ENCODE measurements at places on chromosomes 1 and 21.

DNA sequence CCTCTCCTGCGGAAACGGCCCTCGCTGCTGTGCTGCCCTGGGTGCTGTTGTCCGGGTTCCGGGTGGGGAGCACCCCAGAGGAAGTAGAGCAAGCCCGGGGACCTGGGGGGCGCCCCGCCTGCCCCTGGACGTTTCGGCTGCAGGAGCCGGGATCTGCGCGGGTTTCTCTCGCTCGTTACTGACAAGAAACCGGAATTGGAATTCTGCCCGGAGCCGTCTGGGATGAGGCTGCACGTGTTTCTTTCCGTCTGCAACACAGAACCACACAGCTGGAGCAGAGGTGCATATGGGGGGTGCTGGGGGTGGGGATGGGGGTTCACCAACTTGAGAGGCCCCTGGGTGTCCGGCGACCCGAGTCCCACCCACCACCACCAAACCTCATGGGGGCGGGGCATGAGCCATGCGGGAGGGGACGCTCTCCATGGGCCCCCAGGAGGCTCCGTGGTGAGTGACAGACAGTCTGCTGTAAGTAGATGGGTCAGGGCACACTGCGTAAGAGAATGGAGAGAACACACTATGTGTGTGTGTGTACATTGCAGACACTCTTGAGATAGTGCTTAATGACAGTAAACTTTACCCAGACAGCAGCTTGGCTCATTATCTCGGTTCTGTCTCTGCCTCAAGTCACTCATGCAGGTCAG, 261.4 kb upstream of the C1orf174 start:
- no peak for DNase-seq

- no peak for DNase-seq
Measured at GRCh38 chr1:79811173-79811572, 804.6 kb upstream of the ADGRL4 start.

DNA sequence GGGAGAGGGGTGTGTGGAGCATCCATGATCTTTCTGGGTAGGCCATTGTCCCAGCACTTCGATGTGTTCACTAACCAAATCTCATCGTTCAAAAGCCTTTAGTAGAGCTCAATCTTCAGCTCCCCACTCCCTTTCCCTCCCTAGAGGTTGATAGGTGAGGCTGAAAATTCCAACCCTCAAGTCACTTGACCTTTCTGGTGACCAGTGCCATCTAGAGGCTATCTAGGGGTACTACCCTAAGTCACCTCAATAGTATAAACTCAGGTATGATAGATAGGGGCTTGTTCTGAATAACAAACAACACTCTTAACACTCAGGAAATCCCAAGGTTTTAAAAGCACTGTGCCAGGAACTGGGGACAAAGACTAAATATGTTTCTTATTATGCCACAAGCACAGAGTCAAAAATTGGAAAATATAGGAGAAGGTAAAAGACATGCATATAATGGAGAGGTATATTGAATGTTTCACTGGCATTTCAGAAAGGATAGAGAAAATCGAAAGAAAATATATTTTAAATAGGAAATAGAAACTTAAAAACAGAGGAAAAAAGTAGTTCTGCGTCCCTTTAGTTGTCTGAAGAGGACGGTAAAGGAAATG, 42.9 kb upstream of the CD53 start:
- peak; percentile 38 for DNase-seq

- DNase-seq, result peak; percentile 11
Measured at GRCh38 chr1:113855630-113856400, 15.7 kb downstream of the PTPN22 start.

DNA sequence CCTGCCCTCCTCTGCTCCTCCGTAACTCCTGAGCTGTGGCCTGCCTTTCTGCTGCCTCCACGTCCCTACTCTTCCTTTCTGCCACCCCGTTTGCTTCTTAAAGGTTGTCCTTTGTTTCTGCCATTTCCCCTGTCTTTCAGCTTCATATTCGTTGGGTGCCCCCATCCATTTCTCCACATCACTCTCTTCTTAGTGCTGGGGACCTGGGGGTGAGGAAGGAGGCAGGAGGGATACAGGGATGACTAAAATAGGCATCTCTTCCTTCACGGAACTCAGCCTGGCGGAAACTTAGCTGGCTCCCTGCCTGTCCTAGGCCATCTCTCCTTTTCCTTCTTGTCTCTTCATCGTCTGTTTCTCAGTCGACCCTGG, 67.0 kb upstream of the CD1D start:
- DNase-seq, result no peak

DNA sequence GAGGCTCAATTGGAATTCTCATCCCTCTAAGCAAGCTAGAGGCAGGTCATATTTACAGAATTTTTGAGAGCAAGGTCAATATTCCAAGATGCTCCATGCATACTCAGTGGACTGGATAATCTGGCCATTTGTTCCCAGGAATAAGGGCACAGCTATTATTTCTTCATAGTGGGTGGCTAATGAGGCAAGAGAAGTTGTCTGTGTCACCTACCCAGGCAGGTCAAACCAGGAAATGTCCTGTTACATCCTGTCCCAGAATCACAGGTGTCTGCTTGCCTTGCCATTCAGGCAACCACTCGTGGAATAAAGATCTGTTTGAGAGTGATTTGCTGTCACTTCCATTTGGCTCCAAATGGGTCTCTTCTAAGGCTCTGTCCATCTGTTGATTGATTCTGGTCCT, 85.2 kb upstream of the ZP4 start:
- DNase-seq, result no peak

GRCh38 chr1:40701684-40702083, 10.2 kb downstream of the NFYC start:
- DNase-seq, result no peak

GRCh38 chr21:39923476-39923875, 56.2 kb downstream of the PCP4 start:
- DNase-seq, result no peak

DNA sequence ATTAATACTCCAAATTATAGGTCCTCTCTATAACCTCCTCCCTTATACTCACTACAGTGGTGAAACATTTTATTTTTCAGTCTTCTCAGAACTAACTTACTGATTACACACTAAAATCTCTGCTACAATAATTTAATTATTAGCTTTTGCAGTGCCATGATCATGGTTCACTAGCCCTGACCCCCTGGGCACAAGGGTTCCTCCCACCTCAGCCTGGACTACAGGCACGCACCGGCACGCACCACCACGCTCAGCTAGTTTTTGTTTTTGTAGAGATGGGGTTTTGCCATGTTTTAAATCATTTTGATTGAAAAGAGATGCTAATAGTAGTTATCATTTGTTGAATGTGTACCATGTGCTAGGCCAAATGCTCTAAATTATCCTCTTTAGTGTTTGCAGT, 6.3 kb downstream of the PATJ start:
- no peak for DNase-seq

GRCh38 chr1:4741876-4742423, 87.5 kb downstream of the AJAP1 start:
- no peak for DNase-seq

DNA sequence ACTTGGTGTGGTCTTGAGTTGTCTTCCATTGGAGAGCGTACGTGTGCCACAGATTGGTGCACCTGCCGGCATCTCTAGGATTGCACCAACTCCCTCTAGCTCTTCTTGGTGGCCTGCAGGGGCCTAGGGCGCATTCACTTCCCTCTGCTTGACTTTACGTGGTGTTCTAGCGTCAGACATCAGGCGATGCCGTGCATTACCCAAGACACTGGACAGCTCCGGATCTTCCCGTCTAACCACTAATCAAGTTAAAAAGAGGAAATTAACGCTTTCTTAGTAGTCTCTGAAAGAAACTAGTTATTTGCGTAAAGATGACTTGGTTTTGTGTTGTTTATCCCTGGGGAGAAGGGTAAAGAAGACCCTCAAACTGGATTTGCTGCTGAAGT, 510 bp upstream of the IL10RB start:
- DNase-seq, result peak; percentile 96

- DNase-seq, result no peak
Measured at GRCh38 chr1:200892546-200892945, 2.2 kb upstream of the INAVA start.

- DNase-seq, result no peak
Measured at GRCh38 chr1:147748676-147749350, 11.6 kb downstream of the GJA5 start.

GRCh38 chr1:196546272-196547111, 61.7 kb downstream of the KCNT2 start:
- peak; percentile 13 for DNase-seq

DNA sequence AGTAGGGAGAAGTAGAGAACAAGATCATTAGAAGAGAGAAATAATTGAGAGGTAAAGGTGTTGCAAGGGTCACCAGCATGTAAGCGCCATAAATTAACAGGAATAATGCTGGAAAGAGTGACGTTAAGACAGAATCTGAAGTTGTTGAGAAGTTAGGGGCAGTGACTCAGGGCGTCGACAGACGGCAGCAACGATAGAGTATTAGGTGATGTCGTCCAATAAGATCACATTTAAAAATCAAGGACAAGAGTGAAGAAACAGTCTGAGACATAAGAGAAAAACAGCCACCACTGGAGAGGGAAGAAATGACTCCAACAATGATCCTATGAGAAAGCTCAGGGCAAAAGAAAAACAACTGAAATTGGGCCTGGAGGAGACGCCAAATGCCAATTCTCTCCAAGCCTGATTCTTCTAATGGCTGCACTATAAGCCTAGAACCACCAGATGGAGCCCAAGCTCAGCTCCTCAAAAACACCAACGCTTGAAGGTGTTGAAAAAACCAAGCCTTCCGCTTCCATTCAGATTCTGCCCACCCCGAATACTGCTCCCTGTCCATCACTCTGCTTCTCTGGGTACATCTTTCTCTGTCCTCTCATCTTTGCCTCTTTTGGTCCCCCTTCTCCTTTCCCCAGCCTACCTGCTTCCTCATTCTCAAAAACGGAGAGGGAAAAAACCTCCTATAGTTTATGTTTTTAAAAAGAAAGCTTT, 70.0 kb downstream of the LUZP1 start:
- DNase-seq, result peak; percentile 54

GRCh38 chr1:11704194-11704529, 12.7 kb downstream of the DRAXIN start:
- DNase-seq, result no peak

DNA sequence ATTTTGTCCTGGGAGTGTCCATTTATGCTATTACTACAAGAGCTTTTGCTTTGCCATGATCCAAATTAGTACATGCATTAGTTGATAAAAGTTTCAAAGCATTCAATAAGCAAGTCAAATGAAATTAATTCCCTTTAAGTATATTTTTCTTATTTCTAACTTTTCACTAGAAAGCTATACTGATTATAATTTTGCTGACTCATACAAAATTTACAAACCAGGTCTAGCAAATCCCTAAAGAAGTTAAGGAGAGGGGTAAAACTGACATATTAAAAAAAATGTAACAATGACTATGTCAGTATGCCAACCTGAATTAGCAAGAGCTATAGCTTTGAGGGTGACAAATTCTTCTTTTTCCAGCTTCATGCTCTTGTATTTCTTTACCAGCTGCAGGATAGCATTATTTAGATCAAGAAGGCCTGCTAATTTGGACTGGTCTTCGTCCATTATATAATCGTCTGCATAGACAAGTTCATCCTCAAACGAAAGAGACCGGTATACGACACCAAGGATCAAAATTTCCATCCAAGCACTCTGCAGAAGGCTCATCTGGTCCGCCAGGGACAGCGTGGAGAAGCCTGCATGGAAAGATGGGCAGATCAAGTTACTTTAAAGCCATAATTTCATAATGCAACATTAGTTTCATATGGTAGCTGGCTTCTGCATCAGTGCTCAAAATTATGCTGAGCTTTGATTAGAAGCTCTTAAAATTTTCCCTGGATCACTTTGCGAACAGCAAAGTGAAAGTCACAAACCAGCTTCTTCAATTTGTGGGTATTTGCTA, 95.8 kb upstream of the USH2A start:
- no peak for DNase-seq

DNA sequence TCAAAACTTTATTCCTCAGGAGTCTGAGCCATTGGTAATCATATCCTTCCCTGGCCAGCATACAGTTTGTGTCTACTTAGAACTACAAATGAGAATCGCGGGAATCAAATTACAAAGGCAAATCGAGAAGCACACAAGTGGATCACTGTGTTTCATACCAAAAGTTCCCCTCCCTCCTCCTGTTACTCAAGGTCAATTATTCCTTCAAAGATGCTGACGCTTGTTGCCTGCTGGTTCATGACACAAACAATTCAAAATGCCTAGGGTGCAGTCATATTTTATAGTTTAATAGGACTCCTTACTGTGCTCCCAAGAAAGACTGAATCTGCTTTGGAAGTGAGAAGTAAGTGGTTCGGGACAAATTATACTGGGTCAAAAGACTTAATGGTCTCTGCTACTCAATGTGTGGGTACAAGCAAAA, 93.0 kb upstream of the PBX1 start:
- no peak for DNase-seq

- DNase-seq, result peak; percentile 70
Measured at GRCh38 chr1:202343652-202344349, 2.1 kb upstream of the UBE2T start.

- no peak for DNase-seq
Measured at GRCh38 chr1:167084757-167085156, 5.4 kb downstream of the GPA33 start.

DNA sequence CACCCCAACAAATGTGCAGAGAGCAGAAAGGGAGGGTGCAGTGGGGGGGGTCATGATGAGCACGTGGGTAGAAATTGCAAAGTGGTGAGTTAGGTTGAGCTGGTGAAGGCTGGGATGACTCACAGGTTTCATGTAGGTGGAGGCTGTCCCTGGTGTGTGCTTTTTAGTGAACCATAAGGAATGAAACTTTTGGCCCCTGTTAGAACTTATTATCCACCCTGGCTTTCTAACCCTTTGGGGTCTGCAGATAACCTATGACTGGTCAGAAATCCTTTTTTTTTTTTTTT, 46.9 kb downstream of the DOP1B start:
- no peak for DNase-seq

DNA sequence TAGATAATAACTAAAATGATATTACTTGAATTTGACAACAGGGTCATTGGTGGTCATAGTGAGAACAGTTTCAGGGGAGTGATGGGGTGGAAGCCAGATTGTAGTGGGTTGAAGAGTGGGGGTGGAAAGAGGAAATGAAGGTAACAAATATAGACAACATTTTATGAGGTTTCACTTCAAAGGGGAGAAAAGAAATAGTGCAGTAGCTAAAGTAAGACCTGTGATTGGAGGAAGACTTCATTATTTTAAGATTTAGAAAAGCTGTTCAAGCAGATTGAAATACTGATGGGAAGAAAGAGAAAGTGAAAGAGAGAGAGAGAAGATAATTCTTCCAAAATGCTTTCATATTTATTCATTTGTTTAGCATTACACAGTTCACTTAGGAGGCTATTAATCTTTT, 52.0 kb upstream of the KCNA3 start:
- DNase-seq, result no peak

DNA sequence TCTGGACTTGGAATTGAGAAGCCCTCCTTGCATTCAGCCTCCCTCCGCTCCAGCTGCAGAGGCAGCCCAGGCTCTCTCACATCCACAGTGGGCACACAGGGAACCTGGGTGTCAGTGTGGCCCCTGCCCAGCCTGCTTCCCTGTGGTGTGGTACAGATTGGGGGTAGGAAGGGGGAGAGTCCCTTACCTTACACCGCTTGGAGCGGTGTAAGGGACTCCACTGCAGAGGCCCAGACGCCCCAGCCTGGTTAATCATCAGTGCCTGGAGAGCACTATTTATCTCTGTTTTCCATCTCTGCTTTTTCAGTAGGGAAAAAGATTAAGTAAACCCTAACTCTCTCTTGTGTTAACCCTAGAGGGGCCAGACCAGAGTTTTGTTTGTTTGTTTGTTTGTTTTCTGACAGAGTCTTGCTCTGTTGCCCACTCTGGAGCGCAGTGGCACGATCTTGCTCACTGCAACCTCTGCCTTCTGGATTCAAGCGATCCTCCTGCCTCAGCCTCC, 803 bp upstream of the RHBG start:
- no peak for DNase-seq

- no peak for DNase-seq
Measured at GRCh38 chr1:84870591-84870990, 22.4 kb downstream of the LPAR3 start.

GRCh38 chr1:16294219-16295212, 57.5 kb upstream of the CPLANE2 start:
- no peak for DNase-seq

All from AML-193 (cell line).